Liver (tissue), 10 donors: ENCODE measurements at places on chromosomes 13 and 19.

GRCh38 chr13:32001154-32001768 is 30.3 kb upstream of the FRY start:
- no peak for DNase-seq

DNA sequence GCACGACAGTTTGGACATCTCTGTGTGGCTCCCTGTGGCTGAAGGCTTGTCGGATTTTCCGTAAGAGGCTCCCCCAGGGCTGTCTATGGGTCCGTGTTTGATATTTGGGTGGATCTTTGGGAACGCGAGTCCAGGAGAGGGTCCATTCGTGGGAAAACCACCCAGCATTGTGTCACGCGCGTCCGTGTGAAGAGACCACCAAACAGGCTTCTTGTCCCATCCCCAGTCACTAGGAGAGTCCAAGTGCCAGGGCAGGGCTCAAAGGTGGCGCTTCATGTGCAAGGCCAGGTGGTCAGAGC is 2.4 kb downstream of the KLF1 start:
- no peak for DNase-seq

DNA sequence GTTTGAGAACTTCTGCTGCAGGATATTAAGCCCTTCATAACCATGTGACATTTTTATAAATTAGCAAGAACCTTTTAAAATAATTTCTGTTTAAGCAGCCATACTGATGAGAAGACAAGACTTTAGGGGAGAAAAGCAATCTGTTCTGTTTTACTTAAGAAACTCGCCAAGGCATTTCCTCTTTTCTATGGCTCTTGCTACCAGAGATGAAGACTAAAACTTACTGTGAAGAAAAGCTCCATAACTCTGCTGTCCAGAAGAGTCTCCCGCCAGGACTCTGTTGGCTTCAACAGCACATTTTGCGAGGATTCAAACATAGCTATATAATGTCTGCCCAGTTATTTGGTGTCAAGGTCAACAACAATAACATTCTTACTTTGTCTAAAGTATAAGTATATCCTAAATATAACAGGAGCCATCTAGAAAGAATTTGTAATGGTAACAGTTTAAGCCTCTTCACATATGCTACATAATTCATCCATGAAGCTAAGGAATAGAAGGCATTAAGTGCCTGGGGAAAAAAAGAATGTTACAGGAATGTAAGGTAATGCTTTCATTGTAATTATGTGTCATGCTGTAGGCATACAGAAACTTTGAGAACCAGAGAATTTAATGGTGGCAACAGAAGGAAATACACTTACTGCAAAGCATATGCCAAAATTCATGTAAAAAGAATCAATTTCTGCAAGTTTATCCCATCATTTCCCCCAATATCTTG is 53.2 kb upstream of the EEF1AKMT1 start:
- no peak for DNase-seq

GRCh38 chr13:65472336-65472735 is 1757.8 kb downstream of the PCDH9 start:
- DNase-seq = no peak
